Activated CD4-positive, alpha-beta memory T cell treated with anti-CD3 and anti-CD28 coated beads for 36 hours (primary cell): ENCODE measurements at places on chromosomes 2 and 18.
A peak's percentile ranks its signal among the peaks of the same experiment; 100 is the strongest.

DNA sequence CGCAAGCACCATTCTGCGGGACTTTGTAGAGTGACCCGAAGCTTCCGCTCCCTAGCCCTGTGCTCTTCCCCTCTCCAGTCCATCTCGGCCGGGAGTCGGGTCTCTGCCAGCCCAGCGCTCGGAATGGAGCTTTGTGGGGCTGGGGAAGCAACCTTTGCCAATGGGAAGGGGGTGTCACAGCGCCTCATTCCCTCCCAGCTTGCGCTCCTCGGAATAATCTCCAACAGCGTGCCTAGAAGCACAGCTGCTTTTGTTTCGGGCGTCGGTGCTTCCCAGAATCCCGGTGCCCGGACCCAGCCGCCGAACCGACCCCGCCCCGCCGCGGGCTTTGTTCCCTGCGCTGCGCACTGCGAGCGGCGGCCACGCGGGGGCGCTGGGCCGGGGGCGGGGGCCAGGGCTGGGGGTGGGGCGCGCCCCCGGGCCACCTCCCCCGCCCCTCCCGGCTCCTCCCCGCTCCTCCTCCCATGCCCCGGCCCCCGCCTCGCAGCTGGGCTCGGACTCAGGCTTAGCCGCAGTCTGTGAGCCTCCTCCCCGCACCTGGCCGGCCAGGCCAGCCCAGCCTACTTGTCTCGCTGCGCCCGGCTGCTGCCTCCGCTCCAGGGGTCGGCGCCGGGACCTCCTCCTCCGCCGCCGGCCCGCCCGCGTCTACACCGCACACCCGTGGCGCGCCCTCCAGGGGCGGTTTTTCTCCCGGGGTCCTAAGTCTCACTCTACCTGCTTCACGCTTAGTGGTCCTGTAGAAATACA lies 77.7 kb upstream of the SMAD2 start:
- DNase-seq, result peak; percentile 43

GRCh38 chr2:18083806-18084205 lies 205.3 kb downstream of the KCNS3 start:
- DNase-seq, result no peak

DNA sequence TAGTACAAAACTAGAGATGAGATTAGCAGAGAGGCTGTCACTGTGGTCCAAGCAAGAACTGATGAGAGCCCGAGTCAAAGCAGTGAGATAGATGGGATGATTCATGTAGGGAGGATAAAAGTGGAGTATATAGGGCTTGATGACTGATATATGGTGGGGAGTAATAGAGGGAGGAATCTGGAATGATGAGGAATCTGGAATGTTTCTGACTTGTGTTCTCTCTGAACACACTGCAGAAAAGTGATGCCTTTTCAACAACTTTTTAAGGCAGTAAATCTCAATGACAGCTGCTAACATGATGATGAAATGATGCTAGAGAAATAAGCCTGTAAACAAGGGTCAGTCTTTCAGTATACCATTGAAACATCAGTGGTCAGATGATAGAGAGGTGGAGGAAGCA lies 143.5 kb upstream of the SP5 start:
- DNase-seq, result no peak

GRCh38 chr2:67871686-67872412 lies 191.0 kb downstream of the C1D start:
- DNase-seq, result no peak

GRCh38 chr2:164899121-164899520 lies 56.2 kb downstream of the SLC38A11 start:
- DNase-seq, result no peak

- no peak for DNase-seq
Observed at GRCh38 chr2:207616185-207616584, 9.0 kb downstream of the METTL21A start.

DNA sequence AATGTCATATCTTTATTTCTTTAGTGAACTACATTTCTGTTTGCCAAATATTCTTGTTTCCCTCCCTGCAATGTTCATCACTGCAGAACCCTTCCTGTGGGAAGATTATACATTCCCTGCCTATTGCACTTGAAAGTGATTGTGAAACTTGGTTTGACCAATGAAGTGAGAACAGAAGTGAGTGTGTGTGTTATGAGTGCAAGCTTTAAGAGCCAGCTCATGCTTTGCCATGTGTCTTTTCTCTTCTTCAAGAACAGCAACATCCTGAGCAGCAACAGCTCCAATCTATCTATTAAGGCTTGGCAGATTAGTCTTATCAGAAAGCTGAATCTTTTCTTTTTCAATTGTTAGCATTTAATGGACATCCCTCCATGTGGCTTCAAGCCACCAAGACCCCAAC lies 42.0 kb upstream of the UBE2E3 start:
- no peak for DNase-seq

GRCh38 chr2:231245249-231246094 lies 47.0 kb downstream of the ARMC9 start:
- peak; percentile 12 for DNase-seq

- no peak for DNase-seq
Observed at GRCh38 chr2:164178835-164179465, 442.3 kb downstream of the GRB14 start.

DNA sequence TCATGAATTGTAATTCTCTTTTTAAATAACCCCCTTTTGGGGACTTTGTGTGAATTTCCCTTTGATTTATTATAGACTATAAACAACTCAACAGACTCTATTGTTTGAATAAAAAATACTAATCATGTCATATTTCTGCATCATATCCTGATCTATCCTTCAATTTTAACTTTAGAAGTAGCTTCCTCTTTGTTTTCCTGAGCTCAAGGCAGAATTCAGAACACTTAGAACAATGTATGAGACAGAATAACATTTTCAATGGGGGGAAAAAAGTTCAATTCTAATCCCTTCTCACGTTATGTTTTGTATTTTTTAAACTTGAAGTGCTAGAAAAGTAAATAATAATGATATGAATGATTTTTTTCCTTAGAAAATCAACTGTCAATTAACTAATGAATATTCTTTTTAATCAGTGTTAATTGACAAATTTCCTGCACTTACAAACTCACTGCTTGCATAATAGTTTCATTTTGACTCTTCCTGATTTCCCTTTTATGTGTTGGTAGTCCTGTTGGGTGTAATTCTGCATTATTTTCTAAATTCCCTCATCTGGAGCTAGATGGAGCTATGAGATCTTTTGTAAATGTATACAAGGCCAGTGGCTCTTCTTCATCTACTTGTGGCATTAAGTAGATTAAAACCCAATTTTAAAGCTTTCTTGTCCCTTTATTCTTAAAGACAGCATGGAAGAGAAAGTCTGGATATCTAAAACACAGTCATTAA lies 326.1 kb downstream of the PARD3B start:
- no peak for DNase-seq

- no peak for DNase-seq
Observed at GRCh38 chr2:13193900-13194299, 477.2 kb downstream of the TRIB2 start.

DNA sequence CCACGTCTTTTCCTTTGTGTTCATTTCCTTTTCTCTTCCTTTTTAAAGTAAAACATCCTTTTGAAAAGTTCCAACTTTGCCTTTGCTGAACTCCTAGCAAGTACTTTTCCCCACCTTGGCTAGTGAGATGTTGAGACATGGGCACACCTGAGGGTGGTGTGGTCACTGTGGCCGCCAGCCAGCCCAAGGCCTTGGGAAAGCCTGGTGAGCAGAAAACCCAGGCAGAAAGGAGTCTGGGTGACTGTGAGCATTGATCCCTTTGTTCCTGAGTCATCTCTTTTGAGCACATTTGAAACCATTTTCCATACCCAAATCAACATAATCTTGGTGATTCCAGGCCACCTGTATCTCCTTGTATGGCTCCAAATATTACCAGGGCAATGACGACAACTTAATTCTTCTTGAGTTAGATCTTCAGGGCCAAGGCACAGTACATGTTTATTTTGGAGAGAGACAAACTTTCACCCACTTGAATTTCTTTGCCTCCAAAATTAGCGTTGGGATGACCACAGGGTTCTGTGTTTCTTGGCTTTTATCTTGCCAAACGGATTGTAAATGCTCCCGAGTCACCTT lies 14.5 kb downstream of the EPAS1 start:
- DNase-seq, result no peak

DNA sequence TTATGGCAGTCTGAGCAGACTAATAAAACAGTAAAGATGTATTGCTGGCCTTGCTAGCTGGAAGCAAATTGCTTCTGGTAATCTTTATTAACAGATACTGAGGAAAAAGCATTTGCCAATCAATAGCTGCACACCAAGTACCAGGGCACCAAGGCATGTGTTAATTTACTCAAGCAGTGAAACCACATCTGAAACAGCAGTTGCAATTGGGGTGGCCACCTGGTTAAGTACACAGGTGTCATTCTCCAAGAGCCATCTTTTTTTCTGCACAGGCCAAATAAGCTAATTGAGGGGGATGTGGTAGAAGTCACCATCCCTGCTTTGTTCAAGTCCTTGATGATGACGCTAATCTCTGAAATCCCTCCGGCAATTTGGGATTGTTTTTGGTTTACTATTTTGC lies 8.6 kb upstream of the SEH1L start:
- no peak for DNase-seq

GRCh38 chr2:147482111-147482895 lies 362.5 kb upstream of the ACVR2A start:
- peak; percentile 15 for DNase-seq
